ENCODE measurements at places on chromosomes 2 and 18.

DNA sequence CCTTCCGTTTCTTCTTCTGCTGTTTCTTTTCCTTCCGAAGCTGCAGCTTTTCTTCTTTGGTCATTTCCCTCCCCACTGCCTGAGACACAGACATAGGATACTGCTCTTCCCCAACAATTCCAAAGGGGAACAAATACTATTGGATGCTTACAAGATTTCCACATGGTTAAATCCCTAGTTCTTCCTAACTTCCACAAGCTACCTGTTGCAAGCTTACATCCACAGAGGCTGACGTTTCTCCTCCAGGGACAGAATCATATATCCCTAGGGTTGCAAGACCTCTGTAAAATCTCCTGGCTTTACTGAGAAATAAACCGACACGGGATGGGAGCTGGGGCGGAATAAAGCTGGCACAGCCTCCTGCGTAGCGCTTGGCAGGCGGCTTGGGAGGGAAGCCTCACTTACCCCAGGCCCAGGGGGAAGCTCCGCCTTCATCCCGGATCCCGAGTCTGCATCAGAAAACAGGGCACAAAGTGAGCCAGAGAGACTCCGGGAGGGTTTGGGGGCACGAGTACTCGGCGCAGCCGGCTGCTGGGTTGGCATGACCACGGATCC is 590 bp downstream of the EIF2B4 start:
- DNase-seq, result no peak

DNA sequence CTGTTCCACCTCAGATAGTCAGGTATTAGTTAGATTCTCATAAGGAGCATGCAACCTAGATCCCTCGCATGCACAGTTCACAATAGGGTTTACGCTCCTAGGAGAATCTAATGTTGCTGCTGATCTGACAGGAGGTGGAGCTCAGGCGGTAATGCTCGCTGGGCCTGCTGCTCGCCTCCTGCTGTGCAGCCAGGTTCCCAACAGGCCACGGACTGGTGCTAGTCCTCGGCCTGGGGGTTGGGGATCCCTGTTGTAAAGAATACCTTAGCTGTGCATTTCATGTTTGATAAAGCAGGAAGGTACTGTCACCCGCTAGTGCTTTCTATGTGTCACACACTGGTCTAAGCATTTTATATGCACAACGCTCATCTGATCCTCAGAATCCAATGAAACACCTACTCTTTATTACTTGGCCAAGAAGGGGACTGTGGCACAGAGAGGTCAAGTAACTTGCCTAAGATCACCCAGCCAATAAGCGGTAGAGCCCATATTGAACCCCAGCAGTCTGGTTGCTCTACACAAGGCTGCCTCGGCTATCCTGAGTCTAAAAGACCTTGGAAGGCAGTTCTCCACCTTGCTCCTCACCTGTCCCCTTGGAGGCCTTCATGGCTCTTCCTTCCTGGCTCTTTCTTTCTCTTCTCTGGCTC is 35.8 kb downstream of the SLC4A3 start:
- DNase-seq, result no peak

- DNase-seq, result no peak
These were observed 26.9 kb upstream of the DTNB start for GRCh38 chr2:25700221-25700660.

DNA sequence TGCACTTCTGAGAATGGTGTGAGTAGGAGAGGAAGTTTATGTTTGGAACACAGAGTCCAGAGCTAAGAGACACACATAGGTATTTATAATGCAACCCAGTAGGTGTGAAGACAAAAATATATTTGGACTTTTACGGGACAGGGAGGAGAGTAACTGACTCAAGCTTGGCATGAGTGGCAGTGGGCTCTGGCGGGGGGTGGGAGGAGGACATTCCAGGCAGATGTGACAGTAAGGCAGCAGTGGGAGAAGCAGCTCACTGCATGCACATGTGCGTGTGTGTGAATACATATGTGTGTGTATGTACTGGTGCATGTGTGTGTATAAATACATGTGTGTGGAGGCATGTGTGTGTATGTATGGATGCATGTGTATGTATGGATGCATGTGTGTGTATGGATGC is 51.4 kb downstream of the DCDC2C start:
- DNase-seq, result no peak

- DNase-seq, result no peak
These were observed 211.8 kb downstream of the FAM210A start for GRCh38 chr18:13514558-13514957.

GRCh38 chr2:226800941-226801784 is 1.5 kb upstream of the IRS1 start:
- no peak for DNase-seq

DNA sequence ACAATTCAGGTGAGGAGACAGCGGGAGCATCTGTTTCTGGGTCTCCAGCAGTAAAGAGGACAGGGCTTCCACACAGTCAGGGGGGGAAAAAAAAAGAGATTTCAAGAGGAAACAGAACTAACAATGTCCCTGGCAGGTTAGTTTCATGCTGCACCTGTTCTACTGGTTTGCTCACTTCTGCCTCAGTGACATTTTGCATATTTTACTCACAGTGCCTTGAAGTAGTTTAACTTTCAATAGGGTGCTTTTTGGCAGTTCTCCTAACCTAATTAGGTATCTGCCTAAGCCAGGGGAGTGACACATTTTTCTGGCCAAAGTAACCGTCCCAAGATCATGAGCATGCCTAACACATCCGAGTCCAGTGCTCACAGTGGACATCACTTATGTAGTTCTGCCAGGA is 109.0 kb upstream of the ALK start:
- DNase-seq, result no peak

- DNase-seq, result no peak
These were observed 6.5 kb downstream of the CLHC1 start for GRCh38 chr2:55225481-55226020.

DNA sequence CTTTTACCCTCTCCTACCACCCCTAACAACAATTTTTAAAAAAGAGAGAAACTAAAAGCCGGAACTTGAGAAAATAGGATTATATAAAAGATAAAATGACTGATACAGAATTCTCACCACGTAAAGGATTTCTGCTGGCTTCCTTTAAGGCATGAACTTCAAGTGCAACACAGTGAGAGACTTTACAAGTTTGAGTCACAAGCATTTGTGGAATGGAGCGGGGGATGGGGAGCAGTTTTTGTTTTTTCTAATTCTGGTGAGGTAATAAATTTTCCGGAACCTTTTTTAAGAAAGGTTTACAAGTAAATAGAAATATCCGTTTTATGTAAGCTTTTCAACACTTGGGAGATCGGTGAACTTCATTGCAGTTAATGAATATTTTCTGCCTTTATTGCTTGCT is 1.8 kb upstream of the CDH2 start:
- no peak for DNase-seq

- no peak for DNase-seq
These were observed 26.0 kb upstream of the GALNT5 start for GRCh38 chr2:157231476-157231875.

DNA sequence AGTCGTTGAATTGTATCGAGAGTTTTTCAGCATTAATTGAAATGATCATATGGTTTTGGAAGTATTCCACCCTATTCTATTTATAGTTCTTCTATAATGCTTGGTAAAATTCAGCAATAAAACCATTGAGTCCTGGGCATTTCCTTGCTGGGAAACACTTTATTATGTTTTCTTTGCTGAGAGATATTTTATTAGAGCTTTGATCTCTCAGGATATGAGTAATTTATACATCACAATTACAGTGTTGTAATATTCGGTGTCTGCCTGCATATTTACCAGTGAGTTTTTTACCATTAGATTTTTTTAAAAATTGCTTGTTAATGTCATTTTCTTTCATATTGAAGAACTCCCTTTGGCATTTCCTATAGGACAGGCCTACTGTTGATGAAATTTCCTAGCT is 402.7 kb upstream of the FSIP2 start:
- DNase-seq, result no peak

DNA sequence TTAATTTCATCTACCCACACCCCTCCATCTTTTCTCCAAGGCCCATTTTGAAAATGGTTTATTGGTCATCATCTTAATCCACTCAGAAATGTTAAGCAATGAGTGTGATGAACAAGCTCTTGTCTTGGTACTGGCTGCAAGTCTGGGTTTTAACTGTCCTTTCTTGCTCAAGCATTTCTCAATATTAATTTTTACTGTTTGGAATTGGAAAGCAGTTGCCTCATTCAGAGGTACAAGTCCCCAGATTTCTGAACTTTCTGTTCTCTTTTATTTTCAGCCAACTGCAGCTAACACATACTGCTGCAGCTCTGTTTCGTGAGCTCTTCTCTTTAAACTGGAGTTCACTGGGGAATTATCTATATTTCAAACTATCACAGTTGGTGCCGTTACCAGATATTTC is 99.4 kb upstream of the TEX51 start:
- no peak for DNase-seq

GRCh38 chr2:139271149-139271548 is 491.0 kb upstream of the NXPH2 start:
- no peak for DNase-seq

- no peak for DNase-seq
These were observed 63.1 kb downstream of the AAK1 start for GRCh38 chr2:69580486-69580885.

DNA sequence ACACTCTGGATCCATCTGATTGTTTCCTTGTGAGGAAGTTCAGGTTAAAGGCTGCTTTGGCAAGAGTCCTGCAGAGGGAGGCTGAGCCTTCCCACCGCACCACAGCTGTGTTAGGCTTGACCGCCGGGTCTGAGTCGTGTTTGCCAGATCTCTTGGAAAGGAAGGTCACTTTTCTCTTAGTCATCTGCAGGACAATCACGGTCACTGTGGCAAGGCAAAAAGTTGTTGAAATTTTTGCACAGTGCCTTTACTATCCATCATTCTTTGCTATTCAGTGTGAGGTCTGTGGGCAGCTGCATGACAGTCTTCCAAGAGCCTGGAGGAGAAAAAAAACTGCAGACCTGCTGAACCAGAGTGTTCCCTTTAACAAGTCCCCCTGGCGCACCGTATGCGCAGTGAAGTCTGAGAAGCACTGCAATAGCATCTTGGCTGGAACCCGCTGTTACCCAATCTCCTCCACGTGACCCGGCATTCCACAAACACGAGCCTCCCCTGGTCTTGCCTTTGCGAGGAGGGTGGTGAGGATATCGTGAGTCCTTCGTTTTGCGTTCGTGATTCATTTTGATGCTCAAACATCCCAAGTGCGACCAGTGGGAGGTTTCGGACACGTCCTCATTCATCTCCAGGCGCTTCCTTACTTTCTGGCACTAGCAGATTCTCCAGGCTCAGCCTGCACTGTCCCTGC is 23.0 kb downstream of the BIN1 start:
- peak; percentile 93 for DNase-seq

DNA sequence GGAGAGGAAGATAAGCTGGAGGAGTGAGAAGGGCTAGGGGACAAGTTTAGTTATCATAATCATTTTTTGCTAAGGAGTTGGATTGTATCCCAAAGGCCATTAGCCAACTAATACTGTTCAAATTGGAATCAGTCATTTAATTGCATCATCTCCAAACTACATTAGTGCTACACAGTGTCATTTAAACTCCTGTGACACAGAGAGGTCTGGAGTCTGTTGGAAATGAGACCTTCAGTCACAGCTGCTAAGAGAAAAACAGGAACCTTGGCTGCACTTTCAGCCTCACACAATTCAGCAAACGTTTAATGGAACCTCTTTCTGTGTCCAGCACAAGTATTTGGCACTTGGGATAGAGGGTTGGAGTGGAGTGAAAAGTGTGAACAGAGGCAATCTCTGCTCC is 175.5 kb upstream of the MGAT5 start:
- DNase-seq, result no peak

All from AG04450 (cell line).